Activated CD4-positive, alpha-beta T cell treated with anti-CD3 and anti-CD28 coated beads, Interleukin-2, amount 50 U/mL, for 24 hours (primary cell): ENCODE measurements at places on chromosomes 1 and 21.

DNA sequence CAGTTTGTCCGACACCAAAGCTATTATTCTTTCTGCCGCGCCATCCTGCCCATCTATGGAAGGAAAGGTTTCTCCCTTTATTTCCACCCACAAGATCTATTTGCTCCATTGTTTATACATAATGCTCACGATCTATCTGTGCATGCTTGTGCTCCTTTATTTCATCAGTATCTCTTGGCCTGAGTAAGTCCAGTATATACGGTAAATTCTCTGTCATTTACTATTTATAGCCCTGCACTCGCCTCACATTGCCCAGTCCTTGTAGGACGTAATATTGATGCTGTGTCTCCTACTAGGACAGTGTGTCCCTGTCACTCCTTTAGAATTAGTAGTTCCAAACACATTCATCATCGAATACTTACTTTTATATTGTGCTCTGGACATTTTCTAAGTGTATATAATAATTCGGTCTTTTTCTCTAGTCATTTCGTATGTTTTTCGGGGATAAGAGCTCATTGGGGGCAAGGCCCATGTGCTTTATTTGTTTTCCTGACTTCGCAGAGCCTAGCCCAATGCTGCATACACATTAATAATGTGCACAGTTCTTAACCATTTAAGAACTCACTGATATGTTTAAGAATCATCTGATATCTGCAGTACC lies 3.1 kb upstream of the NID1 start:
- no peak for DNase-seq

GRCh38 chr1:18005238-18005637 lies 102.4 kb upstream of the IGSF21 start:
- DNase-seq, result no peak

DNA sequence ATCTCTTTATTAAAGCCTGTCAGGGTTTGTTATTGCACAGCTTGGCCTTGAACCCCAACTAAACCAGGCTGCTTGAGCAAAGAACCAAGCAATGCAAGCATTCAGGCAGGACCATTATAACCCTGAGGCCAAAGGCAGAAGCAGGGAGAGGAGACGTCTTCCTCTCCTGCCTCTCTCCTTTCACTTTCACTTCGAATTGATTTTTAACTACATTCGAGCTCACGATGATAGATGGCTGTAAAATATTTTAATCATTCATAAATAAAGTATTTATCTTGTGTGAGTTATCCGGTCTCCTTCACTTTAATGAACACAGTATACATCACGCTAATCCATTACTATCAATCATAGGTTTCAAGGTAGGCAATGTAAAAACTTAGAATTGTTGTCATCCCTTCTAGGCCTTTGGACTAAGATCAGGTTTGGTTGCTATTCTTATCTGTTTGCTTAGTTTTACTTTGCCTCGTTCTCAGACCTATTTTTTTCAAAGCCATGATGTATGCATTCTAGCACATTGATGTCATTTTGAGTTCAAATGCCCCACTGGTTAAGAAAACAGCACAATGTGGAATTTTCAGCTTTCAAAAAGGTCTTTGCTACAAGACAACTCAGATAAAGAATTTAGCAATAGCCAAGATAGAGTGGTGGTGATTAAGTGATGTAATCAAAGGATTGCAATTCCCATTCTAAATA lies 480.2 kb upstream of the RUNX1 start:
- DNase-seq, result no peak

GRCh38 chr1:24266398-24266941 lies 52.7 kb upstream of the GRHL3 start:
- no peak for DNase-seq

- no peak for DNase-seq
Observed at GRCh38 chr1:97128426-97128825, 406.8 kb downstream of the PTBP2 start.

- DNase-seq, result no peak
Observed at GRCh38 chr1:11654939-11655808, 497 bp downstream of the FBXO44 start.
